ENCODE measurements at places on chromosomes 3 and 15.

- DNase-seq, result peak; percentile 36
These were observed 307.3 kb downstream of the SV2B start for GRCh38 chr15:91407269-91407889.

GRCh38 chr3:174413062-174413912, 445.8 kb upstream of the NAALADL2 start:
- no peak for DNase-seq

DNA sequence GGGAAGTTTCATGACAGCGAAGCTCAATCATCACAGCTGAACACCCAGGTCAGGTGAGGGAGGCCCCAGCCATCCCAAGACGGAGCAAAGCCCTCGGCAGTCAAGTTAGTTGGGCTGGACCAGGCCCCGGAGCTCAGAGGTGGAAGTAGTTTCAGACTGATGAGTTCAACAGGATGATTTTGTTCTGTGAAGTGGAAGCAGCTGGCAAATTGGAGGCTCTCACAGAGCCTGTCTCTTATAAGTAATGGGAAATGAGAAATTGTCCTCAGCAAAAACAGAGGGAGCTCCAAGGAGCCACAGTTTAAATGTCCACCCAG, 245.1 kb downstream of the XXYLT1 start:
- no peak for DNase-seq

GRCh38 chr3:123521179-123521969, 63.5 kb downstream of the HACD2 start:
- DNase-seq, result peak; percentile 13

DNA sequence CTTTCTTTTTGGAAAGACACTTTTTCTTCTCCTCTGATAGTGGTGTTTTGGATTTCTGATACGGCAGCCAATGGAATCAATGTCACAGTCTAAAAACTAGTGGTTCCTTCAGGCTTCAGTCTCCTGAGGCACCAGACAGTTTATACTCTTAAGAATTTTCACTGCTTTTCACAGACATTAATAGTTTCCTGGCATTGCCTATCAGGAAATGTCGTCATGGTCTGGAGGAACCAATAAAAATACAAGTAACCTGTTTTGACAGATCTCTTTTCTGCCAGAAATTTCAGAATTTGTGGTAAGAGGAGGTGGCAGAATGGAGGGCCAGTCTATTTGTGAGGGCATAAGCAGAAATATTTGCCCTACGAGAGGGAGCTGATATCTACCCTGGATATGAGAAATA, 44.8 kb downstream of the FILIP1L start:
- no peak for DNase-seq

DNA sequence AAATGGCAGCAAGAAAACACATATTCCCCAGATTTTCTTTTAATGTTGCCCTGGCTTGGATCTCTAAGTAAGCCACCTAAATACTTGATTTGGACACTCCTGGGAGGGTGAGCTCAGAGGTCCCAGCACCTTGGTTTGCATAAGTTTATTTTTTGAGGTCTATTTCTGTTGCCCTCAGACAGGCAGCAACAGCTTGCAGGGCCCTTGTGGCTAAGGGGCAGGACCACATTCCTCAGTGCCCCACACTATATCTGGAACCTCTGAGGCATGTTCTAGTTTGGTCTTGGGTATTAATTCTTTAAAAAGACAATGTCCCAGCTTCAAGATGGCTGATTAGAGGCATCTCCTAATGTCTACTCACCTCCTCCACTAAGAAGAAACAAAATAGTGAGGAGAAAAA, 57.5 kb downstream of the IGSF11 start:
- DNase-seq, result no peak

- no peak for DNase-seq
These were observed 935.8 kb downstream of the IGSF11 start for GRCh38 chr3:118098827-118099226.
